ENCODE measurements at places on chromosomes 3 and 15. TPM values are rescaled to one million over a fixed set of nuclear protein-coding genes. Genes with fewer than 3 reads are reported as not detected.

GRCh38 chr3:121956363-121956762 is 62.2 kb downstream of the SLC15A2 start:
- H3K4me1 ChIP-seq: no peaks in the 10 kb centered on the region
- no peak for DNase-seq
- no peaks in the 10 kb centered on the region for H3K36me3 ChIP-seq
- H3K4me3 ChIP-seq: no peak overlapping the region
- no peaks in the 10 kb centered on the region for H3K27me3 ChIP-seq

DNA sequence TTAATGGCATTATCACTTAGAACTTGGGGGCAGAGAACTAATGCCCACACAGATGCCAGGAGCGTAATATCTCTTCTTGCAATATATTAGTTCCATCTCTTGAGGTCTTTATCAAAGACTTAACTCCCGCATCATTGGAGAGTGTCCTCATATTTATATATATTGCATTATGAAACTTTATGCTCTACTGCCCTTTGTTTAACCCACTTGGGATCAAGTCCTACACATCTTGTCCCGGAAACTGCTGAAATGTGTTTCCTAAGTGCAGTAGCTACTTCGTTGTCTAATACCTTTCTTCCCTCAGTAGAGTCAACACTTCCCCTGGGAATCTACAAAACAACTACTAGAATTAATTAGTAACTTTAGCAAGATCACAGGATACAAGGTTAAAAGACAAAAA is 1029.2 kb downstream of the OTOL1 start:
- H3K4me1 ChIP-seq: peaks cover 6% of the 10 kb centered on the region
- peak overlapping the region; percentile 4 for H3K27ac ChIP-seq
- no peaks in the 10 kb centered on the region for H3K36me3 ChIP-seq

DNA sequence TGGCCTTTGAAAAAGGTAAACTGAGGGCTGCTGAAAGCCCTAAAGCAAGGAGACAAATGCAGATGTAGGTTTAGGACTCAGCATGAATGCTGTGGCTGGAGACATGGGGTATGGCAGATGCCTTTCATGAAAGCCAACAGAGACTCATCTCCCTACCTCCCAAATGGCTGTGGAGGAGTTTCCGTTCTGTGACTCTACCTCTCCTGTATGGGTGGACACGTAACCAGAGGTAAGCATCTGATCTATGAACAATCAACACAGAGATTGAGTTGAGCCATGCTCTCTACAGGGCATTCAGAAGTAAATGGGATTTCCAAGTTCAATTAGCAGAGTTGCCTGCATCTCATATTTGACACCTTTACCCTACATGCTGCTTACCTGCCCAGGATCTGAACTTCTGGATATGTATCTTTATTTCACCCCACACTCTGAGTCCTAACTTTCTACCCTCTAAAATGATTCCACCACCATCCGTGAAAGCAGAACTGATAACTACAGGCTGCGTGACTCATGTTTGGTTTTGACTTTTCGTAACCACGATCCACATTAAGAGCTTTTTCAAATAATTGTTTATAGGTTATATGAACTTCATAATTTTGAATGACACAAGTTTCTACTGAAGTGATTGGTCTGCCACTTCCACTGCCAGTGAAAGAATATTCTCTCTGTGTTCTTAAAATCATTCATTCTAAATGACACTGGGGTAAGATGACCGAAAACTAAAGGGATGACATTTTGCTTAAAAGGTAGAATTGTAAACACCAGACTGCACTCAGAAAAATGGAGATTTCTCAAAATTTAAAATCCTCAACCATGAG is 1058.7 kb downstream of the FHIT start:
- H3K4me3 ChIP-seq: no peak overlapping the region
- no peak for DNase-seq
- H3K27me3 ChIP-seq: no peaks in the 10 kb centered on the region
- H3K4me1 ChIP-seq: no peaks in the 10 kb centered on the region

DNA sequence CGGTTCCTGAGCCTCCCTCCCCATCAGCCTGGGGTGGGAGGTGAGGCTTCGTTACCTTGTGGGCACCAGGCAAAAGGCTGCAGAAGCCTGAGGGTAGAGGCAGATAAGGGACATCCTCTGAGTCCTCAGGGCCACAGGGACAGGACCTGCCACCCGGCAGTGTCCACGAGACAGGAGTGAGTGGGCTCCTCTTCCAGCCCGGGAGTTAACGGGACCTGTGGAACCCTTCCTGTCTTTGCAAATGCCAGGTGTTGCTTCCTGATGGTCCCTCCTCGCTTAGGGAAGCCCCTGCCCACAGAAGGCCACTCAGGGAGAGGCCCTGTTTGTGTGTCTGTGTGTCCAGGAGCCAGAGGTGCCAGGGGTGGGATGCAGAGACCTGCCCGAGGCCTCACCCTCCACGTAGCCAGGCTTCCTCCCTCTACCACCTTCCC is 111.1 kb upstream of the ALDH1A3 start:
- H3K27me3 ChIP-seq: no peaks in the 10 kb centered on the region
- H3K4me3 ChIP-seq: no peak overlapping the region
- peaks cover 31% of the 10 kb centered on the region for H3K4me1 ChIP-seq
- no peak for DNase-seq
- H3K27ac ChIP-seq: no peak overlapping the region
- H3K36me3 ChIP-seq: no peaks in the 10 kb centered on the region

DNA sequence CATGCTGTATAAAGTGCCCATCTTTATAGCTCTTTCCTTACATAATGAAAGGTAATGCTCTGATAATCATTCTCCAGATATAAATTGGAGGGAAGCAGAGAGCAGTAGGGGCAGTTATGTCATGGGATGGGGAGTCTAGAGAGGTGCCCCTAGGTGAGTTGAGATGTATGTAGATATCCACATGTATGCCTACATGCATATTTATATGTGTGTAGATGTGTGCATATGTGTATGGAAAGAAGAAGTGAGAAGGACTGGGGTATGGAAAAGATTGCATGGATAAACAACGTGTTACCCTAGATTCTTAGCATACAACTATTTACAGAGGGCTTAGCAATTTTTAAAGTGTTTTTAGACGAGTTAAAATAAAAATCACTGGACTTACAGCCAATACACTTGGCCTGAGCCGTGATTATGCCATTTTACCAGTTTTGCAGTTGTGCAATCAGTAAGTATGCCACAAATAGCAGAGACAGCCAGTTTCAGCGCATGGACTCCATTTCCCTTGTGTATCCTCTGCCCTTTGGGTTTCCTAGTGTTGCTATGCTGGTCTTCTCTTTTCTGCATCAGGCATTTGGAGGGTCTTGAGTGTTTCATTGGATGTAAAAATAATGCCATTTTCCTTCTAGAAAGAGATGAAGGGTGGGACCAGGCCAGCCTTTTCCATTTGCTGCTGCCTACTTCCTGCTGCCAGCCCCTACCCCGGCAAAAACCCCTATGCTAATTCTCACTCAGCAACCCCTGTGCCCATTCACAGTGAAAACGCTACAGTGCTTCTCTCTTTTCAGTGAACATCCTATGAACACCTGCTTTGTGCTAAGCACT is 199.4 kb upstream of the NR2E3 start:
- H3K4me1 ChIP-seq: no peaks in the 10 kb centered on the region
- no peak overlapping the region for H3K27ac ChIP-seq
- no peaks in the 10 kb centered on the region for H3K27me3 ChIP-seq
- H3K4me3 ChIP-seq: no peak overlapping the region
- H3K36me3 ChIP-seq: no peaks in the 10 kb centered on the region
- DNase-seq: no peak

DNA sequence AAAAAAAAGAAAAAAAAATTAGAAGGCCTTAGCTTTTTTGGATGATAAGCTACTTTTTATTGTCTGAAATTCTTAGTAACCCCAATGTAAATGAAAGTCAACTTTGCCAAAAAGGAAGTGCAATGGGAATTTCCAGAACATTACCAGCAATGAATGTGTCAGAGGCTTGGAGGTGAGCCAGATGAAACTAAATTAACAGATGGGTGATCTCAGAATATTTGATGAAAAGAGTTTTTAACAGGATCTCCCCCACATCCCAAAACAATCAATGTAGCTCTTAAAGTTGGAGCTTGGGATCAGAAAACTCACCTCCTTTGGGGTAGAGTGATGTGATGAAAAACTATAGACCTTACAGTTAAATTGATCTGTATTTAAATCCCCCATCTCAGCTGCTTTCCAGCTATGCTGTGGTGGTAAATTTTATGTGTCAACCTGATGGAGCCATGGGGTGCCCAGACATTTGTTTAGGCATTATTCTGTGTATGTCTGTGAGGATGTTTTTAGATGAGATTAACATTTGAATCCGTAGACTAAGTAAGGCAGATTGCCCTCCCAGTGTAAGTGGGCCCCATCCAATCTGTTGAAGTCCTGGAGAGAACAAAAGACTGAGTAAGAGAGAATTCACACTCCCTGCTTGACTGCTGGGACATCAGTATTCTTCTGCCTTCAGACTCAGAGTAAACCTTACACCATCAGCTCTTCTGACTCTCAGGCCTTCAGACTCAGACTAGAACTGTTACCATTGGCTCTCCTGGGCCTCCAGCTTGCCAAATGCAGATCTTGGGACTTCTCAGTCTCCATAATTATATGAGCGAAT is 84.3 kb upstream of the TNFSF10 start:
- H3K4me1 ChIP-seq: no peaks in the 10 kb centered on the region
- H3K27me3 ChIP-seq: no peaks in the 10 kb centered on the region
- H3K36me3 ChIP-seq: no peaks in the 10 kb centered on the region
- H3K4me3 ChIP-seq: no peak overlapping the region

DNA sequence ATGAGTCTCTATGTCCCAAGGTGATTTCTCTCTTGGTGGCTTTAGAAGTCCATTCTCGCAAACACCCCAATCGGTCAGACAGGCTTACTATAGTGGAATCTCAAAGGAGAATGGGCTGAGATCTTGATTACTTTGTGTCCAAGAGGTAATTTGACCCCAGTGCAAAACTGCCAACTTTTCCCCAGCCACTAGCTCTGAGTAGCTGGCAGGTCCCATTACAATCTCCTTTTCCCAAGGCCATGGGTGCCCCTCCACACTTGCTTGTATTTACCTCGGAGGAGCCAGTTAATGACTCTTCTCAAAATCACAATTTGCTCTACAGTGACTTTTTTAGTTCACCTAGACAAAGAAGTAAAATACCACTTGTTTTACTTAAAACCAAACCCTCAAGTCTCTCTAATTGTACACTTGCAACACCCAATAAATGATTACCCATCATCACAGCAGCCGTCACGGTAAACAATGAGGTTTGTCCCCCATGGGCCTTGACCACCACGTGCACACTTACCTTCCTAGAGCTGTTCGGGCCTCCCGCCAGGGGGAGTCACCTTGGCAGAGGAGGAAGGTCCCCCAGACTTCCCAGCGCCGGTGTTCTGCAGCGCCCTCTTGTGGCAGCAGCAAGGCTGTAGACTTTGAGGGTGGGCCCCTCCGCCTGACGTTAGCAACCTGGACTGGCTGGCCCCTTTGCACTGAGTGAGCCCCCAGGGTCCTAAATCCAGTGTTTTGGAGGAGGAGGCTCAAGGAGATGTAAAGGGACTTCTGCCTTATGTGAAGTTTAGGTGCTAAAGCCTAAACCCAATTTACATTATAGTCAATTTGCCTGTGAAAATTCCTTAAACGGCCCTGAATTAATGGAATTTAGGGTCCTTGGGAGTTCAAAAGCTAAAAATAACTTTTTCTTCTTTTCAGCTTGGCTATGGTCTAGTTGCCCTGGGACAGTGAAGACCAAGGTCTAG is 18.7 kb upstream of the HDAC11 start:
- no peak overlapping the region for H3K4me3 ChIP-seq
- H3K4me1 ChIP-seq: no peaks in the 10 kb centered on the region
- DNase-seq: no peak
- H3K36me3 ChIP-seq: no peaks in the 10 kb centered on the region

GRCh38 chr3:24521420-24522145 is 26.9 kb upstream of the THRB start:
- no peaks in the 10 kb centered on the region for H3K36me3 ChIP-seq
- H3K4me1 ChIP-seq: no peaks in the 10 kb centered on the region
- H3K27ac ChIP-seq: peak overlapping the region; percentile 92
- H3K27me3 ChIP-seq: no peaks in the 10 kb centered on the region
- peak; percentile 80 for DNase-seq

- H3K4me1 ChIP-seq: no peaks in the 10 kb centered on the region
- no peaks in the 10 kb centered on the region for H3K27me3 ChIP-seq
- H3K27ac ChIP-seq: no peak overlapping the region
- H3K36me3 ChIP-seq: no peaks in the 10 kb centered on the region
- no peak overlapping the region for H3K4me3 ChIP-seq
Observed at GRCh38 chr15:85854345-85855097, 59.8 kb upstream of the KLHL25 start.

DNA sequence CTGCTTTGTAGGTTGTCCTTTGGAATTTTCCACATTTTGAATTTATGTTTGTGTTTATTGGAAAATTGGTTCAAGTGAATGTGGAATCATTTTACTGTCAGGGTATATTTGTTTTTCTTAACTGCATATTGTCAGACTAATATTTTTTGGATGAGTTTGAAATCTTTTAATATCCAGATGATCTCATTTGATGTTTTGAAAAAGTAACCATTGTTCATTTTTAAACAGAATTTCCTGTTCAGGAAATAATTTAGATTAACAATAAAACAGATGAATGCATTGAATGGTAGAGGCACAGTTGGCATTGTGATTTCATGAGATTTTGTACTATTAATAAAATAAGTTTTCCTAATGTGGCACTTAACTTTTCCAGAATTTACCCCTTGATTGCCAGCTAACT is 15.5 kb downstream of the TRAK1 start:
- H3K27me3 ChIP-seq: no peaks in the 10 kb centered on the region
- no peak overlapping the region for H3K27ac ChIP-seq
- peaks cover 11% of the 10 kb centered on the region for H3K4me1 ChIP-seq
- no peak overlapping the region for H3K4me3 ChIP-seq
- no peaks in the 10 kb centered on the region for H3K36me3 ChIP-seq
- no peak for DNase-seq

- DNase-seq: no peak
- no peaks in the 10 kb centered on the region for H3K36me3 ChIP-seq
- H3K4me1 ChIP-seq: no peaks in the 10 kb centered on the region
- no peak overlapping the region for H3K27ac ChIP-seq
- H3K4me3 ChIP-seq: no peak overlapping the region
- no peaks in the 10 kb centered on the region for H3K27me3 ChIP-seq
Observed at GRCh38 chr15:89444241-89445225, 51.9 kb downstream of the RHCG start.

The ERICH6 gene
- total RNA-seq: not detected

The ISLR2 gene
- total RNA-seq: 2.2 TPM

The CEMIP gene
- not detected for total RNA-seq

The FBXO40 gene
- total RNA-seq: not detected

The SEMA6D gene
- 6.4 TPM for total RNA-seq

The SACM1L gene
- 38.5 TPM for total RNA-seq

The POLG gene
- total RNA-seq: 38.5 TPM

The TBC1D2B gene
- total RNA-seq: 29.9 TPM

The SCAMP5 gene
- 3.9 TPM for total RNA-seq

The C2CD4A gene
- not detected for total RNA-seq

The P2RY14 gene
- total RNA-seq: 21.4 TPM

All from sigmoid colon (tissue), 7 donors.